ENCODE measurements at places on chromosomes 2 and 18.
A peak's percentile ranks its signal among the peaks of the same experiment; 100 is the strongest.

- no peak for DNase-seq
Measured at GRCh38 chr18:34844732-34845459, 134.8 kb downstream of the DTNA start.

GRCh38 chr2:61993422-61994024, 88.0 kb downstream of the COMMD1 start:
- peak; percentile 68 for DNase-seq

- DNase-seq, result peak; percentile 56
Measured at GRCh38 chr2:191051177-191051576, 37.2 kb upstream of the STAT1 start.

DNA sequence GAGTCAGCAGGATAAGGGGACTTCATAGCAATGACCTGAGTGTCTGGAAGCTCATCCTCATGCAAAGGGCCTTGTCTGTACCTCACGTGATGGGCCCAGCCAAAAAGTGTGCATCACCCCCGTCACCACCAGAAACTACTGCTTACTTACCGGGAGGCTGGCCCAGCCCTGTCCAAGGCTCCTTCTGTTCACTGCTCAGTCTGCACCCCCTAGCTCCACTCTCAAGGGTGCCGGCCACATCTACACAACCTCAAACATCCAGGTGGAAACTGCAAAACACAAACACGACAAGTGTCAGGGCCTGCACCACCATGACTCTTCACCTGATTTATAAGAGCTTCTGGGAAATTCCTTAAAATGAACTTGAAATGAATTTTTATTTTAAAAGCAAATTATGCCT, 55.1 kb downstream of the ADD2 start:
- DNase-seq, result no peak

DNA sequence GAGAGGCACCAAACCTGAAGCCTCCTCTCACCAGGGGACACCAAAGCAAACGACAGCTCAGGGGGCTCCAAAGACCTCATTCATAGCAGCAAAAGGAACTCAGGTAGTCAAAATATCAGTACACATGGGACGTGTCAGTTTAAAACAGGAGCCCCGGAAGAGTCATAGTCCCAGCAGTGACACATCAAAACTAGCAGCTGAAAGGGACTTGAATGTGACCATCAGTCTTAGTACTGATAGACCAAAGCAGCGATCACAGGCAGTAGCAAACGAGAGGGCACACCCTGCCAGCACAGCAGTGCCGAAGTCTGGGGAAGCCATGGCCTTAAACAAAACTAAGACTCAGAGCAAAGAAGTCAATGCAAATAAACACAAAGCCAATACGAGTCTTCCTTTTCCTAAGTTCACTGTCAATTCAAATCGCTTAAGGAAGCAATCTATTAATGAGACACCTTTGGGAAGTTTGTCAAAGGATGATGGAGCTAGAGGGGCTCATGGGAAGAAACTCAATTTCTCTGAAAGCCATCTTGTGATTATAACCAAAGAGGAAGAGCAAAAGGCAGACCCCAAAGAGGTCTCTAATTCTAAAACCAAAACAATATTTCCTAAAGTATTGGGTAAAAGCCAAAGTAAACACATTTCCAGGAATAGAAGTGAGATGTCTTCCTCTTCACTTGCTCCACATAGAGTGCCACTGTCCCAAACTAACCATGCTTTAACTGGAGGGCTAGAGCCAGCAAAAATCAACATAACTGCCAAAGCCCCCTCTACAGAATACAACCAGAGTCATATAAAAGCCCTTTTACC, 1.2 kb downstream of the GALNT5 start:
- no peak for DNase-seq

- no peak for DNase-seq
Measured at GRCh38 chr2:21818212-21818795, 694.5 kb downstream of the TDRD15 start.

DNA sequence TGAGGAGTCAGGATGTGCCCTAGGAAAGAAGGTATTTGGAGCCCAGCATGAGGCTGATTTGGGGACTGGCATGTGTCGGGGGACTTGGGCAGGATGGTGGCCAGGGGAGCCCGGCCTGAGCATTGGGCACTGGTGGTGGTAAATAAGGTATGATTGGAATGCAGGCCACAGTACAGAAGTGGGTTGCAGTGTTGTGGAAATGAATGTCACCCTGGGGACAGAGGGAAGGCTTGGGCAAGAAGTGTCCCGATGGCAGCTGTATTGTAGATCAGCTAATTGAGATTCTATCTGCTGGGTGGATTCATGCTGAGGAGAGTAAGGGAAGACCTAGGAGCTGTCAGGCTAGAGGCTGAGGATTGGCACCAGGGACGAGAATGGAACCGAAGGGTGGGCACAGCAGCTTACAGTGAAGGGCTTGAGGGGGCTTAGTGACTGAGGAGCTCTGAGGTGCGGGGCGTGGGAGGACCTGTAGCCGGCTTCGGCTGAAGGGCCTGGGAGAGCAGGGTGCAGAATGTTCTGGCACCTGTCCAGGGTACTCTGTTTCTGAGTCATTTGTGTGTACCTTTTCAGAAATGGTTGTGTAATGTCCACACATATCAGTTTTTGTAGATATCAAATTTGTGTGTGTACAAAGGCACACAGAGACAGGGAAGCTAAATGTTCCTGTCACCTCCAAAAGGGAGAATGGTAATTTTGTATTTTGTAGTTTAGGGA, 170.2 kb downstream of the PRKCE start:
- DNase-seq, result peak; percentile 87

DNA sequence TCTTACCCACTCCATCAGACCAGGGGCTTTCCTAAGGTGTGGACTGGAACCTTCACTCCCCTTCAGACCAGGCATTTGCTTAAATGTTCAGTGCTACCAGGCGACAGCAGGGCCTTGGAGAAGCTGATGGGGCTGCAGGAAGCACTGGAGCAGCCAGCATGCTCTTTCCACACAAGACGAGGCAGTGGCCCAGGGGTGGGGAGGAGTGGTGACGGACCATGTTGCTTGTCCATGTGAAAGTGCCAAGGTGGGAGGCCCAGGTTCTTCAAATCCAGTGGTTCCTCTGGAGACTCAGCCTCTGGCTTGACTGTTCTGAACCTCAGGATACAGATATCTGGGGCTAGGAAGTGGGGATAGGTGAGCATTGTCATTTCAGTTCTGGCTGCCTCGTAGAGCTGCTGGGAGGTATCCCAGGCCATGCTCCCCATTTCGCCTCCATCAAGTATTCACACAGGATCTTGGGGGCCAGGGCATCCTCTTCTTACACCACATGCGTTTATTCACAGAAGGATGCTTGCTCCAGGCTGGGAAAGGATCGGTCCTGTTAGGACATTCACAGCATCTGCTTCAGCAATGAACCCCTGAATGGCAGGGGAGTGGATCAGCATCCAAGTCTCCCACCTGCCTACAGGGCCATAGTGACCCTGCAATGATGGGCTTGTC, 62.2 kb downstream of the SFXN5 start:
- no peak for DNase-seq

- DNase-seq, result peak; percentile 5
Measured at GRCh38 chr18:10727477-10727876, 201.7 kb downstream of the NAPG start.

GRCh38 chr2:96145036-96145847, at the start of gene DUSP2:
DUSP2 (minus strand) TSS chr2:96145440; CDS start chr2:96145354, 86 bp downstream.
- peak; percentile 39 for DNase-seq

- no peak for DNase-seq
Measured at GRCh38 chr2:3426615-3427014, 47.1 kb downstream of the TRAPPC12 start.

DNA sequence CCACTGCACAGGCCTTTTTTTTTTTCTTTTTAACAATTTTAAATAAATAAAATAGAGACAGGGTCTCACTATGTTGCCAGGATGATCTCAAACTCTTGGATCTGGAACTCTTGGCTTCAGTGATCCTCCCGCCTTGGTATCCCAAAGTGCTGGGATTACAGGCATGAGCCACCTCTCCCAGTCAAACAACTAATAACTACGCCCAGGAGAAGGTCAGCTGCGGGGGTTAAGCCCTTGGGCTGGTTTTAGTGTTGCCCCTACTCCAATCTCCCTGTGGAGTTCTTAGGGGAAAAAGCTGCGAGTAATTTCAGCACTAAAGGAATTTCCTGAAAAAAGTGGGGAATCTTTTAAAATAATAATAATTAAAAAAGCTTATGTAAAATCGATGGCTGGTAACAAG, 96.4 kb upstream of the XPO1 start:
- DNase-seq, result no peak

- peak; percentile 86 for DNase-seq
Measured at GRCh38 chr2:235343869-235344268, 150.0 kb upstream of the AGAP1 start.

GRCh38 chr2:207928079-207928478, 97.2 kb downstream of the PLEKHM3 start:
- DNase-seq, result no peak

DNA sequence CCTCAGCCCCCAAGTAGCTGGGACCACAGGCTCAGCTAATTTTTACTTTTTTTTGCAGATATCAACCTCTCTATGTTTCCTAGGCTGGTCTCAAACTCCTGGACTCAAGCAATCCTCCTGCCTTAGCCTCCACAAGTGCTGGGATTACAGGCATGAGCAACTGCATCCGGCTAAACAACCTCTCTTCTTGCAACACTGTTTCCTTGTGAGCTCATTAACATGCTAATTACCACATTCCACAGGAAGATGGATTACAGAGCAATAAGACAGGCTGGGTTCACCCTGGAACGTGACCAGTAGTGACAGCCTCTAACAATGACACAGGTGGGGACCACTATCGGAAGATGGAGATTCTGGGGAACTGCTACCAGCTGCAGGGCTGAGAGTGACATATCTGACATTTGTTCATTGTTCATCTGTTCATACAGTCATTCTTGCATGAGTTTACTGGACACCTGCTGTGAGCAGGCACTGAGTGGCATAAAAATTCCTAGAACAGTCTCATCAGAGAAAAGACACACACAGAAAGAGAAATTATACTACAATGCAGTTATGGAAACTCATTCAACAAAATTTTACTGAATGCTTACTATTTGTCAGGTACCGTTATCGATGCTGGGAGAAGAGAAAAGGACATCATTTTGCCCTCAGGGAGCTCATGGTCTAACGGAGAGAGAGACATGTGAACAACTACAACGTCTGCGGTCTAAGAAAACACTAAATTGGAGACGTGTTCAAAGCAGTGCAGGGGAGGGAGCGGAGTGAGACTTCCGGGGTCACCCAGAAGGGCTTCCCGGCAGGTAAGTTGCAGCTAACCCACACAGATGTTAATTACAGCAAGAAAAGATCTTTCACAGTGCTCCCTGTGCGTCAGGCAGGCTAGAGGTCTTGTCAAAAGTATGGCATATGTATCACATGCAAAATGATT, 37.6 kb downstream of the PROC start:
- DNase-seq, result no peak

- no peak for DNase-seq
Measured at GRCh38 chr18:36734596-36734995, 94.2 kb downstream of the TPGS2 start.

GRCh38 chr2:144374163-144374661, 145.7 kb downstream of the ZEB2 start:
- peak; percentile 53 for DNase-seq

- DNase-seq, result no peak
Measured at GRCh38 chr2:171711351-171711750, 24.1 kb downstream of the DYNC1I2 start.

- no peak for DNase-seq
Measured at GRCh38 chr2:111176388-111176787, 55.7 kb downstream of the BCL2L11 start.

DNA sequence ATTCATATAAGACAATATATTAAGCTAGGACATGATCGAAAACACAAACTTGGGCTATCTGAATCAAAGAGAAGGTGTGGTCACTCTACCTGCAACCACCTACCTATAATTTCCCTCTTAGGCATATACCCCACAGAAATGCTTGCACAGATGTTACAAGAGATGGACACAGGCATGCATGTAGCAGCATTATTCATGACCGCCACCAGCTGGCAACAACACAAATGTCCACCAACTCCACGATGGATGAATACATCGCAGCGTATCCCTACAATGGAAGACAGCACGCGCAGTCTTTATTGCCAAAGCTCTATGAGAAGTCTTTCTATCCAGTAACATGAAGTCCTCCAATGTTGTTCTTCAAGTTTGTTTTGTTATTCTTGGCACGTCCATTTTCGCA, 90.8 kb downstream of the ARL4C start:
- DNase-seq, result no peak

DNA sequence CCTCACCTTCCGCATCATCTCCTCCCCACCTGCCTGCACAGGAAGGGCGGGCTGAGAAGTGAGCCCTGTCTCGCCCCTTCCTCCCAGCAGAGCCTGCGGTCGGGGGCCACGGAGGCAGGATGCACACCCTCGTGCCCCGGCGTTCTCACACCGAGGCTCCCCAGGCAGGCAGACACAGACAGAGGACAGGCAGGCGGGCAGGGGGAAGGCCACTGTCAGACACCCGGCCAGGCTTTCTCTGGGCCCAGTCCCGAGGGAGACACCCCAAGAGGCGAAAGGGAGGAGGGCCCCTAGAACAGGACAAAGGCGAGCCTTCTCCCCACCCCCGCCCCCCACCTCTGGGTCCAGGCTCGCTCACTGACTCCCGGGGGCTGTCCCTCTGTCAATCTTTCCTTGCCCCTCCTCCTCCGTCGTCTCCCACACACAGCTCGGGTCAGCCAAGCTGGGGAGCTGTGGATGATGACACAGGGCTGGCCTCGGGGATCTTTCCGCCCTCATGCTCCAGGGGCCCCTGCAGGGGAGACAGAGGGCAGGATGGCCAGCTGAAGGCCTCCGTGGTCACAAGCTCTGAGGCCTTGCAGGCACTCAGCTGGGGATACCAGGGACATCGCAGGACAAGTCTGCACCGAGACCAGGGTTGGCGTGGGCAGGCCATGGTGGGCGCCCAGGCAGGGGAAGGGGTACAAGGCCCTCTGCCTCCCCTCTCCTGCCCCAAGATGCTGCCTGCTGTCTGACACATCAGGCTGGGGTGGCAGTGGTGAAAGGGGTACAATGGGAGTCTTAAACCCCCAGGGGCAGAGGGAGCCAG, 24.9 kb downstream of the BIN1 start:
- peak; percentile 66 for DNase-seq

- no peak for DNase-seq
Measured at GRCh38 chr2:171490577-171490976, 31.7 kb upstream of the CYBRD1 start.

DNA sequence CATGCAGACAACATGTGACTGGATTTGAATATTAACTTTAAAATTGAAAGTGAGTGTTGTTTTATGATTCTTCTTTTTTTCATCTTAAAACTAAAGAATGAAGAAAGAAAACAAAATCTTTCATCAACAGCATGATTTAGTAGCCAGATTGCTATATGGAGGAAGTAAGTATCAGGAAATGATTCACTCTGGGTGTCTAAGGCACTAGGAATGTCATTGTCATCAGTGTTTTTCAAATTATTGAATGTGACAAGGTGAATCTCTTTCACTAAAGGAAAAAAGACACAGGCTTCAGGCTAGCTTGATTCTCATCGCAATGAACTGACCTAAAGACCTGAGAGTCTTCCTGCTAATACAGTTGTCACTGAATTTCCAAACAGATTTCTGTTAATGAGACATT, 430.1 kb downstream of the FBXO15 start:
- DNase-seq, result peak; percentile 42
